ENCODE measurements at places on chromosomes 7 and 10.
A peak's percentile ranks its signal among the peaks of the same experiment; 100 is the strongest.

DNA sequence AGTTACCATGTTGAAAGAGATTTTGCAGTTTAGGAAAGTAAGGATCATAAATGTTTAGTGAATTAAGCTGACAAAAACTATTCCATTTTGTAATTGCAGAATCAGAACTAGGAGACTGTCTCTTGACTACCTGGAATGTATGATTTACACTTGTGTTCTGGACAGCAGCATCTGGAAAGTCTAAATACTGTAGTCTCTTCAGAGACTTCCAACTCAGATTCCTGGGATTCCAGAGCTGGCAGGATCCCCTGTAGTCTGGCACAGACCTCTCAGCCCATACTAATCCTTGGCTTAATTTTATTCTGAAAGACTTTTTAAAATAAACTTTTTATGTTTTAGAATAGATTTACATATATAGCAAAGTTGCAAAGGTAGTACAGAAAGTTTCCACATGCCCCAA, 452.7 kb downstream of the DPP6 start:
- no peak for ATAC-seq

GRCh38 chr10:29332061-29332760, 43.3 kb downstream of the LYZL1 start:
- ATAC-seq: no peak

GRCh38 chr7:151769188-151769821, 107.6 kb downstream of the PRKAG2 start:
- ATAC-seq: no peak

DNA sequence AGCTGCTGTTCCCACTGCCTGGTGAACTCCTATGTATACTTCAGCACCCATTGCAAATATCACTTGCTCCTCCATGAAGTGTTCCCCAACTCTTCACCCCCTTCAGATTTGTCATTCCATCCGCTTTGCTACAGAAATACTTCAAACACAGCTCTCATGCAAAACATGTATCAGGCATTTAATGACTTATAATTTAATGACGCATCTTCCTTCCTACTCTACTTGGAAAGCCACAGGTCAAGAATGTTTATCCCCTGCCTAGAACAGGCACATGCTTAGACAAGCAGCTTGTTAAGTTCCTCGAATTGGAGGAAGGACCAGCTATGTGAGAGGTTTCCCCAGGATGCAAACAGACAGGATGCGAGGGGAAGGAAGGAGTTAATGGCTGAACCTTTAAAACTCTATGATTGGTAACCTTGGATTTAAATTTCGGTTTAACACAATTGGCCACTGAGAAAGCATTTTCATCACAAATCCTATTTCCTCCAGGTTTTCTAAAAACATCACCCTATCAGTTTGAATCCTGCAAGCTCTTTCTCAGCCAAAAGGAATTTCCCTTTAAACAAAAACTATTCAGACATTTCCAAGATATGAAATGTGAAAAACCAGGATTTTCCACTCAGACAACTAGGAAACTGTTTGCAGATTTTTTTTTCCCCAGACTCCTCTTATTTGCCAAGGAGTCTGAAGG, 11.5 kb downstream of the CREB3L2 start:
- peak; percentile 45 for ATAC-seq

DNA sequence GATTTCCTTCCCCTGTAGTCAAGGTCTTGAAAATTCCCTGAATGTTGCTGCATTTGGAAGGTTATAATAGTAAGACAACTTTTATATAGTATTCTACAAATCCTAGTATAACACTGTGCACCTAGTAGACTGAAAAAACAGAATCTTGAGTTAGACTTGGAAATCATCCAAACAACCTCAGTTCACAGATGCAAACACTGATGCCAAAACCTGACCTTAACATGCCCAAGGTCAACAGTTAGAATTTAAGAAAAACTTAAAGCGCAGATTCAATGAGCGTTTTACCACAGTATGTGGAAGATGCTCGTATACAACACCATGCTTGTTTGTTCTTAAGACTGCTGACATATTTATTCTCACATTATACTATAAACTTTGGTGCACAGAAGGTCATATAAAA, 3.0 kb downstream of the PIP4K2A start:
- no peak for ATAC-seq

GRCh38 chr7:84105586-84105985, 89.0 kb downstream of the SEMA3A start:
- ATAC-seq: peak; percentile 64
